Spleen (tissue), 13 donors: ENCODE measurements at places on chromosomes 5 and 9.

- DNase-seq, result peak; percentile 56
Measured at GRCh38 chr9:2657427-2657826, 35.8 kb downstream of the VLDLR start.

GRCh38 chr5:59420596-59420995 is 472.9 kb downstream of the PDE4D start:
- DNase-seq, result no peak

DNA sequence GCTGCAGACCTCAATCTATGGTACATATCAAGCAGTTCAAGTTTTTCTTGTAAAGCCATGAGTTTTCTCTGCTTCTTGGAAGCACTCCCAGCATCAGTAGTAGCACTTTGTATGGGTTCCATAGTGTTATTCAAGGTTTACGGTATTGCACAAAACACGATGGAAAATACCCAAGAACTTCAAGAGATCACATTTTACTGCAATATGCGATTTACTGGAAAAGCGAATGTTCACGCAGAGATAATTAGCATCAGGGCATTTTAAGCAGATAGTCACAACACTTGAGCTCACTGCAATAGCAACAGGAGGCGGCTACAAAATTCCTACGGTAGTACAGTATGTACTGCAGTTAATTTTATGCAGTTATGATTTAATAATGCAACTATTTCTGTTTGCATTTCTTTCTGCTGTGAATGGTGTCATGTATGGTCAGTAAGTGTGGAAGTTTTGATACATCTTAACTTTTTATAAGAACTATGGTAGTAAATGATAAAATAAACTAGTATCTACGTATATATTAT is 200.8 kb downstream of the SMARCA2 start:
- DNase-seq, result no peak

DNA sequence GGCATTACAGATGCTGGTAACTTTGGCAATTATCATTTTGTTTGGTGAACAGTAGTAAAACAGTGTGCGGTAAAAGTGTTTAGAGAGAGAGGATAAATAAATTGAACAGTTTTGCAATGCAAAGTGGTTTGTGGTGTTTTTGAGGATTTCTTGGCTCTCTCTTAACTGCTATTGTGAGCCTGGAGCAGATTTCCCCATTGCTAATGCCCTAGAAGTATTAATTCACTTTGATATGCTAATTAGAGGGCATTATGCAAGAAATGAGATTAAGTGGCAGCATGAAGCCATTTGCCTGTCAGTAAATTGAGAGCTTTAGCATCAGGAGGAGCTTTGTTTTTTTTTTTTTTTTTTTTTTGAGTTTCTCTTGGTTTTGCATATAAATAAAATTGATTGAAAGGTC is 8.2 kb downstream of the PBX3 start:
- no peak for DNase-seq

GRCh38 chr9:6214434-6214833 is 1.2 kb upstream of the IL33 start:
- DNase-seq, result no peak
